Cortex of kidney (tissue), 1 donor: ENCODE measurements at places on chromosomes 2 and 18.

DNA sequence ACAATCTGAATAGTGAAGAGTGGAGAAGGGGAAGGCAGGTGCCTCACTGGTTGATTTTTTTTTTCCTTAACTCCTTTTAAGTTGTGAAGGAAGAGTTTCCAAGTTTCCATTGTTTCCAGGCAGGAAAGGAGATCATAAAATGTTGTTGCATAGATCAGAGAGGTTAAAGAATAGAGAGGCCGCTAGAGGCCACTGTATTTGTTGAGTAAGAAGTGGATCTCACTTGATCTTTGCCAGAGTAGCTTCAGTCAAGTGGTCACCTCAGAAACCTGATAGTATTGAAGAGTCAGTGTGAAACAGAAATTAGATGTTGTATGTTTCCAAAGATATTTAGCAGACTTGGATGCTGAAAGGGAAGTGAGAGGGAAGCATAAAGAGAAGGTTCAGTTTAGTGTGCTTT lies 17.6 kb downstream of the CTNNA2 start:
- DNase-seq: no peak

DNA sequence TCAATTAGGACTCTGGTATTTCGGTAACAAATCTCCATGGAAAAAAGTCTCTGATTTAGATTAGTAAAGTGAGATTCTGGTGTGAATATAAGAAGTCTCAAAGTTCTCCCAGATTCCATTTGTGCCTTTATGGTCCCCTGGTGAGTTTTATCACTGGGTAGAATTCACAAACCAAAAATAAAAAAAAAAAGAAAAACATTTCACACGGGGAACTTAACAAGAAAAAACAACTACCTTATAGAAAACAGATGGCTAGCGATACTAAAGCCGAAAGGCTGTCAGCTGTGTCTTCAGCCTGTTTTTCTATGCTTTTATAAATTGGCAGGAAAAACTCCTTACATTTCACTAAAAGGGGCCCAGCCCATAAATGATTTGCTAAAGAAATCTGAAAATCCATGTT lies 50.6 kb downstream of the COL5A2 start:
- no peak for DNase-seq

- no peak for DNase-seq
Observed at GRCh38 chr2:145085612-145086011, 565.7 kb upstream of the ZEB2 start.

GRCh38 chr2:234823196-234823876 lies 128.5 kb upstream of the SH3BP4 start:
- DNase-seq: no peak

- no peak for DNase-seq
Observed at GRCh38 chr2:132404056-132404455, 12.5 kb upstream of the GPR39 start.

DNA sequence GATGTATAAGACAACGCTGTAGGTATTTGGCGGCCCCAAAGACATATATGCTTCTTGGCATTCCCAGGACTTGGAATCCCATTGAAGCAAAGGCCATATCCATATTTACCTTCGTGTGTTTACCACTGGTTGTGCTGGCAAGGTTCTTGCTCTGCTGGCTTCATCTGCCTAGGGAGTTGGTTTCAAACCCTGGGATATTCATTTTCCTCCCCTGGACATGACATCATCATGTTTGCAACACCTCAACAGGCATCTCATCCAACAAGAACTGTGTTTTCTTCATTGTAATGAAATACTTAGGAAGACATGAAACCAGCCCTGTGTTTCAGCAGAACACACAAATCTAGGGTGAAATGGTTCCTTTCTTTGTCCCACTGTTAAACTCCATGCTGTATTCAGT lies 77.9 kb upstream of the PHLPP1 start:
- DNase-seq: no peak

- DNase-seq: no peak
Observed at GRCh38 chr2:46308629-46309028, 11.4 kb downstream of the EPAS1 start.

DNA sequence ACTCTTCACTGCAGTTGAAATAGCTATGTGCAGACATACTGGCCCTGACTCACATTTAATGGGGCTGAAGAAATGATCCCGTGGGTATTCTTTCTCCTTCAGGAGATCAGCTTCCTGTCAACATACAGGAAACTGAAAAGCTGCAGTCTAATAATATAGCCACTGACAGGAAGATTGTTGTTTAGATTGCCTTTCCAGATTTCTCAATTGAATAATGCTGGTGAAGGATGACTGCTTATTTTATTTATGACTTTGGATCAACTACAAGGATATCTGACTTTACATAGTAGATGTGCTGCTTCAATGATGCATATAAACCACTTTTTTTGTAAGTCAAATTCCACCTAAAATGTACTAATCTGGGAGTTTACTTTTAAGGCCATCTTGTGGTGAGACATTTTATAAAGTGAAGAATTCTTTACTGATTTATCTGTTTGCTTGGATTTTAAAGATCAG lies 93.4 kb upstream of the MAP4K3 start:
- no peak for DNase-seq

- no peak for DNase-seq
Observed at GRCh38 chr2:204748286-204748685, 203.0 kb downstream of the PARD3B start.

DNA sequence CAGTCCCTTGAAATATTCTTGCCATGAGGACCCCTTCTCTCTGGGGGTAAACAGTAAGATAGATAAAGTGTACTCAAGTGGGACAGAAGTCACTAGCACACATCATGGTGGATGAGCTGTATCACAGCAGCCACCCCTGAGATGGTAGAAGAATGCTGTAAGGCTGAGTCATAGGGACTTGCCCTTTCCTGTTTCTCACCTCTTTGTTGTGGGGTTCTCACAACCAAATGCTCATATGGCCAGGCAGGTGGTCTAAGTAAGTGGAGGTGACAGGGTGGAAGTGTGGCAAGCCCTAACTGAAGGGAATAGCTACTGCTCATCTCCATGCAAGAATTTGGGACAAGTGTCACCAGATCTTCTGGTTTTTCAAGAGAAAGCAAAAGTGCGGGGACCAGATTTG lies 202.7 kb upstream of the SLC14A2 start:
- DNase-seq: no peak

DNA sequence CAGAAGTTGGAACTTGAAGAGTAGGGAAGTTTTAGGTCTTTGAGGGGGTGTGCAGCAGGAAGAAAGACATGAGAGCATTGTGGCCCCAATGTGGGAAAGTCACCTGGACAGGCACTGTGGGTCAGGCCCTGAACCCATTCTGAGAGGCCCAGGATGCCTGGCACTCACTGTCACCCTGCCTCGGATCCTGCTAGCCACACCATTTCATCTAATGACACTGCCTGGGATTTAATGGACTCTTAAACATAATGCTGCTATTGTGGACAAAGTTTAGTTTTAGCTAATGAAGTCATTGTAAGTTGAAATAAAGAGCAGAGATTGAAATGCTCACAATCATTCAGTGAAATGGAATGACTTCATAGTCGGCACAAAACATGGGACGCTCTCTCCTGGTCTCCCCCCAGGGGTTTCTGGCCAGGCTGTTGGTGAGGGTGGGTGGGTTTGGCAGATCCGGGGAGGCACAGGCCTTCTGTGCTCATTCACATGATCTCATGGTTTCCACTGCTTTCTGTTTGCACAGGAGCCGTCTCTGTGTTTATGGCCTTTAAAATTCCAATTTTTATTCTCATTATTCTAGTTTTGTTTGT lies 141.8 kb upstream of the KLHL29 start:
- DNase-seq: no peak

DNA sequence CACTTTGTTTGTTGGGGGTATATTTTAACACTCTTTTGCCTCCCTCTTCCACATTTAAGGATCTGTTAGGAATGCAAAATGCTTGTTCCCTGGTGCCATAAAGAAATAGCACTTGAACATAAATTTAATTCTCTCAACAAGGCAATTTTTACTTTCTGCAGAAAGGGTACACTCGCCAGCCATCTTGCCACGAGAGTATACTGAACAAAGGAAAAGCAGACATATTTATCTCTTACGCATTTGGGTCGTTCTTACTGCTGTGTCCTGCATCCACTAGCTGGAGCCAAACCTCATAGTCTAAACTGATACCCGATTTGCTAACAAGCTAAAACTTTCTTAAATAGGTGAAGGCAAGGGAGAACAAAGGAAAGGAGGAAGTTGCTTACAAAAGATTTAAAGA lies 129.5 kb downstream of the B3GNT2 start:
- DNase-seq: no peak

GRCh38 chr2:204692790-204693189 lies 147.5 kb downstream of the PARD3B start:
- no peak for DNase-seq

DNA sequence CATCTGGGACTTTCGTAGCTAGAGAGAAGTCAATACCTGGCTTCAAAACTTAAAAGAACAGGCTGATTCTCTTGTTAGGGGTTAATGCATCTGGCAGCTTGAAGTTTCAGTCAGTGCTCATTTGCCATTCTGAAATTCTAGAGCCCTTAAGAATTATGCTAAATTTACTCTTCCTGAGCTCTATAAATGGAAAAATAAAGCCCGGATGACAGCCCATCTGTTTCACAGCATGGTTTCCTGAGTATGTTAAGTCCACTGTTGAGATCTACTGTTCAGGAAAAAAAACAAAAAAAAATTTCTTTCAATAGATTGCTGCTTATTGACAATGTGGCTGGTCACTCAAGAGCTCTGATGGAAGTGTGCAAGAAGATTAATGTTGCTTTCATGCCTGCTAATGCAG lies 101.3 kb upstream of the RPE start:
- no peak for DNase-seq

DNA sequence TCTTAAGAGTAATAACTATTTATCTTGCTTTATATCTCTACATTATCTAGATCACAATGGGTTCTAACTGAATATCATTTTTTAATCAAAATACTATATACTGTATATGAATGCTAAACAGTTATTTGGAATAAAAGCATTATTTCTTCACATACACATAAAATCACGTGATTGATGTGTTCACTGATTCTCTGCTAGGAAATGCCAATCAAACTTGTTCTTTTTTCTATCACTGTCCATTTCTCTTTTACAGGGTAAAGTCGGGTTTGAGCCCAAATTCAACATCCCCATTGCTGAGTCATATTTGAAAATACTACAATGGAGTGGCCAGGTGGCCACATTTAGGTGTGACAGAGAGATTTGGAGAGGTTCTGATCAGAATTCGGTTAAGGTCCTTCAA lies 1114.0 kb upstream of the PIK3C3 start:
- no peak for DNase-seq

DNA sequence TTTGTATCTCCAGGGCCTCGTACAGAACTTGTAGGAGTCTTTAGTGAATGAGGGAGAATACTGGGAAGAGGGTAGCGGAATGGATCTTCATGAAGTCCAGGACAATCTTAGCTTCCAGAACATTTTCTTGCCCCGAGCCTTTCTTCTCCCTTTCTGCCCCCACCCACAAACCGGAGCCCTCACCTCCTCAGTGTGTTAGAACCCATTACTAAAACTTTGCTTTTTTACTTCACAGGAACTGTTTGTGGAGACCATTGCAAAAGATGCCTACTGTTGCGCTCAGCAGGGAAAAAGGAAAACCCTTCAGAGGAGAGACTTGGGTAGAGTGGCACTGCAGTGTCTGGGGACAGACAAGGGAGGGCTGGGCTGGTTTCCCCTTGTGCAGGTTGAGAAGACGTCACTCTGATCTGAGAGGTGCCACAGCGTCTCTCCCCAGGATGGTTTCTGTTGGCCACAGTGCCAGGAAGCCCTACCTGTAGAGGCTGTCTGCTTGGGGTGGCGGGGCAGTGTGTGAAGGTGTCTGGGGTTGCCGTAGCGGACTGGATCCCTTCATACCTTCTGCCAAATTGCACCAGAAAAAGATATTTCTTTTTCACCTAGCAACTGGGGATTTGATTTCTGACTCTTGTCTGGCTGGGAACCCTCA lies 786 bp downstream of the POLE4 start:
- DNase-seq: no peak

- no peak for DNase-seq
Observed at GRCh38 chr18:28459587-28459986, 282.7 kb upstream of the CDH2 start.

DNA sequence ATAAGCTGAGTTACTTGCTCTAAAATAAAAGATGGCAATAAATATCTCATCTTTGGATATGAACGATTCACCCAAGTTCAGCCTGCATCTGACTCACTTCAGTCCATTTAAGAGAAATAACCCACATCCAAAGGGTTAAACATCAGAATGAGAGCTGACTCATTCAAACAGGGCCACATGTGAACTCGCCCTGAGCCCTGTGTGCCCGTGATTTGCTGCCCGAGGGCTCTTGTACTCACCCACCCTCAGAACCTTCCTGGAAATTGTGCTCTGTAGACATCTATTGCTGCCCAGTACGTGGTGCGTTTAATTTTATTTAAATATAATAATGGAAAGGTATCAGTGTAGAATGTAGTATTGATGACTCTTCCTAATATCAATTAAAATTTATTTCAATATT lies 66.9 kb upstream of the RBM44 start:
- no peak for DNase-seq

- DNase-seq: no peak
Observed at GRCh38 chr2:71548646-71549425, 95.5 kb downstream of the DYSF start.

- DNase-seq: no peak
Observed at GRCh38 chr2:127024769-127025358, 82.1 kb downstream of the BIN1 start.

- DNase-seq: no peak
Observed at GRCh38 chr2:57396355-57397098, 650.1 kb upstream of the VRK2 start.

GRCh38 chr2:168536925-168537466 lies 80.9 kb downstream of the CERS6 start:
- no peak for DNase-seq

- no peak for DNase-seq
Observed at GRCh38 chr18:48943736-48944527, 6.8 kb downstream of the SMAD7 start.

GRCh38 chr2:65688141-65688886 lies 255.9 kb upstream of the SPRED2 start:
- no peak for DNase-seq

DNA sequence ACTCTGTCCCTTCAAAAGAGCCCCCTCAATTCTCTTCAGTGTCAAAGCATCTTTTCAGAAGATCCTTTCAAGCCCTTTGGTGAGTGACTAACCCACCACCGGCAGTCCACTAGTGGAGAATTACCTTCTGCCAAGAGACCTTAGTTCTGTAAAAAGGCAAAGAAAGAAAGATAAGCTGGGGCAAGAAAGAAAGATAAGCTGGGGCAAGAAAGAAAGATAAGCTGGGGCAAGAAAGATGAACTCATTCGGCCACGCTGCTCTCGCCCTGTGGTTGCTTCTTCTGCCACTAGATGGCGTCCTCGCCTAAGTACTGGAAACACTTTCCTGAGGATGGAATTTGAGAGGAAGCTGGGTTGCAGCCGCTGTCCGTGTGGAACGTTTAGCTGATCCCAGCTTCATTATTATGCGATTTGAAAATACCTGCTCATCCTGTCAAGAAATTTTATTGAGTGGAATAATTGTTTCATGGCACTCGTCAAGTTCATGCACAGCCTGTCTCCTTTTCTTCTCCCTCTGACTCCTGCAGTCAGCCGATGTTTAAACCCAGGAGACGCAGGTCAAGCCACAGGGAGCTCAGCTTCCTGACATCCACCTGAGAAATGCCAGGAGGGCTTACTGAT lies 17.3 kb upstream of the ANXA4 start:
- no peak for DNase-seq
